Activated CD8-positive, alpha-beta memory T cell treated with anti-CD3 and anti-CD28 coated beads for 1 hour (primary cell): ENCODE measurements at places on chromosomes 3 and 15.

DNA sequence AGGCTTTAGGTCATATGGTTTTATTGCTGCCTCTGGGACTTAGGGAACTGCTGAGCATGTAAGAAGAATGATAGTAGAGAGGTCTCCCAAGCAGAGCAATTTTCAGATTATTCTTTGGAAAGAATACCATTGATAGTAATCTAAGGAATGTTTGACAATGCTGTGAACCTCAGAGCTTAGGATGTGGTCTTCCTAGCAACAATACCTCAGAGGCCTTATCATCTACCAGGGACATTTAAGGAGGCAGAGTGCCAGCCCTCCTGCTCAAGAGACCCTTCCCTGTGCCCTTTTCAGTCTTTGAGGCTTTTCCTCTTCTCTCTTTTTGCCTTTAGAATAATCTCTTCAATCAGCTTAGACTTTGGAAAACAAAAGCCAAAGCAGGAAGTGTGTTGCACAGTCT is 272.1 kb downstream of the OXSM start:
- DNase-seq, result no peak

DNA sequence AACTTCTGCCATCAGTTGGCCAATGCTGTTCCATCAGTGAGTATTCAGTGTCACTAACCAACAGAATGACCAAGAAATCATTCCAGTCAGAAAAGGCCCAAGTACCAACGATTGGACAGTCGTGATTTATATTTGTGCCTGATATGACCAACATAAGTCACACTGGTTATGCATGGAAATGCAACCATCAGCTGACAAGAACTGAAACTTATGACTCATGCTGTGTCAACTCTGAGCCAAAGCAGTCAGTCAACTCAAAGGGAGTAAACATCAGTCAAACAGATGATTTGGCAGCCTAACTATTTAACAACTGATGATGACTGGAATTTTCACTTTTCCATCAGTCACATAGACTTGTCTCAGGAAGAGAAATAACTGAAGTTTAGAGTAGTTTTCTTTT is 142.4 kb downstream of the ANXA2 start:
- no peak for DNase-seq

DNA sequence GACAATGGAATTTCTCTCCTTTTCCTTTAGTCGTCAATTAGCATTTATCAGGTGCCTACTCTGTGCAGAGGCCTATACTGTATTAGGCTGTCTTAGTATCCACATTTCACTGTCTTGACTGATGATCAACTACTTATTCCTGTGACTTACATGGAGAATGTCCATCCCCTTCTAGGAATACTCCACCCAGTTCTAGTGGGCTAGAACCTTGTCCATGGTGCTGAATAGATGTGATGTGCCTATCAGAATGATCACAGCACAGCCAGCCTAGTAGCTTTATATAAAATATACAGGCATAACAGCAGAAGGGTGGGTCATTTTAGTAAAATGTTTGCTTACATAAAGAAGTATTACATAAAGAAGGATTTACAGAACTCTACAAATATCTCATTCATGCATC is 621.4 kb downstream of the PDCD6IP start:
- no peak for DNase-seq

GRCh38 chr3:184261270-184261853 is at the start of gene CAMK2N2:
Gene CAMK2N2 (minus strand): TSS chr3:184261553. CDS start chr3:184261285, 268 bp downstream.
- DNase-seq, result peak; percentile 24

GRCh38 chr3:46576879-46577278 is 10.8 kb upstream of the LRRC2 start:
- DNase-seq, result no peak

DNA sequence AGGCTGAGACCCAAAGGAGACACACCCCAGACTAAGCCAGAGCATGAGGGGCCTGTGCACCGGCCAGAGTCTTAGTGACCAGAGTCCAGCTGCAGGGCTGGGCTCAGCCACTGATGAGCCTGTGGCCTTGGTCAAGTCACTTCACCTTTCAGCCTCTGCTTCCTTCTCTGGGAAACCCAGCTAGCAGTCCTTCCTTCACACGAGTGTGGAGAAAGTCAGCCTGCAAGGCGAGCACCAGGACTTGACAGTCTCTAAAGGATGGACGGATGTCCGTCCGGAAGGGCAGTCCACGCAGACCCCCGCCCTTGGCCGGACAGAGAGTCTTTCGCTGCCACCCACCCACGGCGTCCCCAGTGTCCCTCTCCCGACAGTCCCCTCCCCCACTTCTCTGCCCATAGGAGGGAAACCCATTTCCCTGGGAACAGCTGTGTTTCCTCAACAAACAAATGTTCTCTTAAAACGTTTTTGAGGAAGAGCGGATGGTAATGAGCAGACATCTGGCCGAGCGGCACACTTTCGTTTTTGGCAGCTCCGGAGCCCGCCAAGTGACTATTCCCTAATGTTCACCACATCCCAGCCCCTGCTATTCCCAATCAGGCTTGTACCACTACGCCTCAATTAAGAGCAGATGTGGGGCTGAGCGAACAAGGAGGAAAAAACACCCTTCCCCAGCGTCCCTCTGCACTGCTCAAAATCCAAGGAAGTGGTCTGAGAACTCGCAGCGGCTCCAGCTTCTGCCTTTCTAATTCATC is 129.1 kb upstream of the SMAD3 start:
- no peak for DNase-seq

- DNase-seq, result no peak
These were observed 555.5 kb upstream of the CFAP20DC start for GRCh38 chr3:59605318-59605717.
